ENCODE measurements at places on chromosomes 2 and 18.
A peak's percentile ranks its signal among the peaks of the same experiment; 100 is the strongest.

DNA sequence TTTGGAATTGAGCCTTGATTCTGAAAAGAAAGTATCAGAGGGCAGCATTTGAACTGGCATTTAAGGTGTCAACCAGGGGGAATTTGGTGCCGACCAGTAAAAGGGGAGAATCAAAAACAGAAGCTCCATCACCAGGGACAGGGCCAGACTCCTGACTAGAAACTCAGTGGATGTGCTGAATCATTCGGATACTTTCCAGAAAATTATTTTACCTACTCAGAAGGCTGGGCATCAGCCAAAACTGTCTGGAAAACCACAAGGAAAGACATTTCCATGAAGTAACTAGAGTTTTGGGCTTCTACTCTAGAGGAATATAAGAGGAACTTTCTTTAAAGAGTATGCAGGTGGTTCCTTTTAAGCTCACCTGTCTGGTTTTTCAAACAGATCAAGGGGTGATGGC lies 756.6 kb downstream of the RNF144A start:
- DNase-seq, result no peak

DNA sequence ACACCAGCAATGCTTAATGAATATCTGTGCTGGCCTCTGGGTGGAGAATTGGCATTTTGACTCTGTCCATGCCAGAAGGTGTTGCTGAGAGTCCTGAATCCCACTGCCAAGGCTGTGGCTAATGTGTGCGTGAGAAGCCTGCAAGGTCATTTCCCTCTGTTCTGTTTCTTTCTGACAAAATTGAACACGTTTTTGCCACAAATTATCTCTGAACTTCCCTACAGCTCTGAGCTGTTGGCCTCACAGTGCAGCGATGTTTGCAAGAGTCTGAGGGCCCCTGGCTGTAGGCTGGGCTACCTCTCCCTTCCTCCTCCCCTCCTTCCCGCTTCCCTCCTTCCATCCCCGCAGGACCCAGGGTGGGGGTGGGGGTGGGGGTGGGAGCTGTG lies 154.1 kb upstream of the HS6ST1 start:
- no peak for DNase-seq

- peak; percentile 28 for DNase-seq
Measured at GRCh38 chr2:104733226-104733943, 120.5 kb upstream of the POU3F3 start.

GRCh38 chr18:65704046-65704445 lies 46.8 kb upstream of the CDH7 start:
- no peak for DNase-seq

DNA sequence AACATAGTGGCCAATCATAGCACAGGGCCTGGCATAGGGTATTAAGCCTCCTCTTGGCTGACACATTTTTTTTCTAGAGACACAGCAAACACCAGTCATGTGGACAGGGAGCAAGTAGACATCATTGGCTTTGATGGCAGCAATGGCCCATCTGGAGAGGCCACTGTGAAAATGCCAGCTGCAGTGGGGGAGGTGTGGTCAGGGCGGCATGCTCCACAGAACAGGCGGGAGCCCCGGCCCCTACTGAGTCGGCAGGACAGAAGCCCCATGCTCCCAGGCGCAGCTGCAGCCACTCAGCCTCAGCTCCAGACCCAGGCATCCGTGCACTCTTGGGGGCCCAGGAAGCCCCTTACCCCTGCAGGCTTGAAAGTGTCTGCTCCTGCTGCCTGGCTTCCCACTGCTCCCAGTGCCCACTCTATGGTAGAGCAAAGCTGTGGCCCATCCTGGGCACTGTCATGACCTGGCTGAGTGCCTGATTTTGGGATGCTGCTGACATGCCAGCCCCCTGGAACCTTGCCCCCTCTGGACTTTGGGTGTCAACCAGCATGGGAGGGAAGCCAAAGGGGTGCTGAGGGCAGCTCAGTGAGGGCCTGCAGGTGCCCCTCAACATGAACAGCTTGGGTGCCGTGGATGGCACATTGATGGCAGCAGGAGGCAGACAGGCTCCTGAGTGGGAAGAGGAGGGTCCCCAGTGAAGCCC lies 23.3 kb upstream of the UBE2F start:
- DNase-seq, result no peak

DNA sequence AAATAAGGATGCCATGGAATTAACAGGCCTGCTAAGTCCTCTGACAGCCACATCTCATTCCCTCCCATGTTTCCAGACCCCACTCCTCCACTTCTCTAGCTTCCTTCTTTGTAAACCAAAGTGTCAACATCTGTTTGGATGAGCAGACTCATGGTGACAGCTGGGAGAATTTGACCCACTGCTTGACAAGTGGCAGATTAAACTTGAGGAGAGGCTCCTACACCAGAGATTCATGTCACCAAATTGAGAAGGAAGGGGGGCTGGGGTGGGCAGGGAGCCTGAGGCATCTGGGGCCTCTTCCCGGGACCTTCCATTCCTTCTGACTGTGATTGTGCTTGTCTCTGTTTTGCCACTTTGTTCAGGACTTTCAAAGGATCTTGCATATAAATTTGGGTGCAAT lies 41.0 kb upstream of the IGFBP5 start:
- DNase-seq, result no peak

DNA sequence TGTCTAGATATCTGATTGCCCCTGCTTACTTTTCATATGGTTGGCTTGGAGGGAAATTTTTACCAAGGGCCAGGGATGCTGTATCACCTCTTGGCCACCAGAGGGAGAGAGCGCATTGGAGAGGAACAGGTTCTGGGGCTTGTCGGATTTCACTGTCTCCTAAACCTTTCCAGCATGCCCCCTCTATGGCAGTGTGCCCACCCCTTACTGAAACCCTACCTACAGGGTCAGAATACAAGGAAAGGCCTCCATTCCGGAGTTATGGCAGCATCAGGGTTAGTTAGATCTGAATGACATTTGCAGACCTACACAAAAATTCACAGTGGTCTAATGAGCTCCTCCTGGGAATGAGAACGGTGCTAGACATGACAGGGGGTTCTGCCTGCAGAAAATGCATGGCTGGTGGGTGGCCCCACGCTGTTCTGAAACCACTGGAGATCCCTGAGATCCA lies 5.8 kb downstream of the SLC14A2 start:
- DNase-seq, result peak; percentile 32

DNA sequence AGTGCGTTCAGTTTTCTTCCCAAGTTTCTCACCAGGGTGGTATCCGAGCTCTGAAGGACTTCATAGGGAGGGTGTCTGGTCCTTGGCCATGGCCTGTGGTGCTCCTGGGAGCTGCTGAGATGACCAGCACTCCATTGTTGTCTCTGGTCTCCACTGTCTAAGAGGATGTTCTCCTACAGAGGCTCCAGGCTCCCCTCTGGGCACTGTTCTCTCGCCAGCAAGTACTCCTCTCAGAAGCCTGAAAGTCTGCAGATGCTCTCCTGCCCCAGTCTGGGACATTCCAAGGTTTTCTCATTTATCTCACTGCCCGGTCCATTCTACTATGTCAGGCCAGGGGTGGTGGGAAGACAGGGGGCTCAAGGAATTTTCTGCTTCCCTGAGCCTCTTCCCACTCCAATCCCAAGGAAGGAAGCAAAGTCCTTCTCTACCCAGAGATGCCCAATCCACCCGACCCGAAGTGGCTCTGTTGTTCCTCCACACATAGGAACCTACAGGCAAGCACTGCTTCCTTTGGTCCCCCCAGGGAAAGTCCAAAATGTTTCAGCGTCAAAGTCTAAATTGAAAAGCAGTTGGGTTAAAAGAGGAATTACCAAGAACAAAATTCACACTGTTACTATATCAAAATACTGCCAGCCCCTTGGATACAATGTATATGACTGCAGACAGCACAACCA lies 110.5 kb downstream of the GYPC start:
- DNase-seq, result no peak

All from stimulated activated naive CD8-positive, alpha-beta T cell treated with anti-CD3 and anti-CD28 coated beads, Interleukin-15, Interleukin-2, amounts not matched to agents 100 U/mL and 50 U/mL, for 24 hours (primary cell).